ENCODE measurements at places on chromosomes 12 and 14.

DNA sequence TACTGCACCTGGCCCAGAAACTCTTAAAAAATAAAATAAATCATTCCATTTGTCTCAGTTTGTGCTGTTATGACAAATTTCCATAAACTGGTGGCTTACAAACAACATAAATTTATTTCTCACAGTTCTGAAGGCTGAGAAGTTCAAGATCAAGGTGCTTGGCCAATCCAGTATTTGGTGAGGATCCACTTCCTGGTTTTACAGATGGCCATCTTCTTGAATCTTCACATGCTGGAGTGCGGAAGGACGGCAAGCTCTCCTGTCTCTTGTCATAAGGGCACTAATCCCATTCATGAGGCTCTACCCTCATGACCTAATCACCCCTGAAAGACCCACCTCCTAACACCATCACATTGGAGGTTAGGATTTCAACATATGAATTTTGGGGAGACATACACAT is 29.9 kb upstream of the MYBPC1 start:
- no peak for DNase-seq

- DNase-seq: no peak
These were observed 47.7 kb upstream of the ERGIC2 start for GRCh38 chr12:29428633-29429032.

- peak; percentile 64 for DNase-seq
These were observed 28.1 kb upstream of the SINHCAF start for GRCh38 chr12:31353750-31354708.

GRCh38 chr12:29563636-29564035 is 66.2 kb upstream of the OVCH1 start:
- DNase-seq: no peak

DNA sequence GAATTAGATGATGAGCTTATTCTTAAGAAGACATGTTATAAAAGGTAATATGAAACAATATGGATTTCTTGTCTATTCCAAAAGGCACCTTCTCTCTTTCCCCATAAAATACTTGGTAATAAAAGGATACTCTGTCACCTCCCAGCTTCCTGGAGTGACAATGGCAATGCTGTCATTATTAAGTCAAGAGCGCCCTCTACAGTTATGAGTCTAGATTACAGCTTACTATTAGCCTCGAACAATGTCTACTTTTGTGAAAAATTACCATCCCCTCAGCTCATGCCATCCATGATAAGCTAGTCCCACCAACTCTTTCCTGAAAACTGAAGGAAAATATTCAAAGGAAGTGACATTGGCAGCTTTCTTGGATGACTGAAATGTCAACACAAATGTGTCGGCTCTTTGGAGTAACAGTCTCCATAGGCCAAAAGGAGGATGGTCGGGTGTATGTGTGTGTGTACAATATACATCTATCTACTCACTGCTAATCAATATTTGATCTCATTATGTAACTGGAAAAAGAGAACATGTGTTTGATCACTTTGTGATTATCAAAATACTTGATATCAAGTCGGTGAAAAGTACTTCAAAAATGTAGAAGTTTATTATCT is 48.7 kb upstream of the CDKN3 start:
- DNase-seq: peak; percentile 15

GRCh38 chr12:70367258-70368141 is 1.4 kb downstream of the KCNMB4 start:
- DNase-seq: no peak

GRCh38 chr12:57161491-57161890 is 14.1 kb upstream of the LRP1-AS start:
- no peak for DNase-seq

GRCh38 chr12:49054096-49054495 is 6.5 kb downstream of the KMT2D start:
- DNase-seq: no peak

GRCh38 chr14:60356386-60356785 is 107.4 kb downstream of the PPM1A start:
- no peak for DNase-seq

DNA sequence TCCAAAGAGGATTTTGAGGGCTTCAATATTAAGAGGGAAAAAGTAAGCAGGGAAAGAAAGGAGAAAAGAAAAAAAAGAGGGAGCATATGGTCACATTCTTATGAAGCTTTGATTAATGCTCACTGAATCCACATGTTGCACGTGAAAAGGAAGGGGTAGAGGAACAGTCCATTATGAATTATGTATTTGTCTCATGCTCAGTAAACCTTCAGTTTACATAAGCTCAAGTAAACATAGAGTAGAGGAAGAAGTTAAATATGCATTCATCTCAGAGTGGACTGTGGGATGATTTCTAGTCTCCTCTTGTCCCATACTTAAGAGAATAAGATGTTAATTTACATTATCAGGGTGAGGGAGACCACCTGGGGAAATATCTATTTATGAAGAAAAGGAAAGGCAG is 334.5 kb downstream of the IPO8 start:
- DNase-seq: peak; percentile 4

- DNase-seq: no peak
These were observed 87.9 kb upstream of the BCL11B start for GRCh38 chr14:99359906-99360305.

- DNase-seq: no peak
These were observed 44.5 kb downstream of the CORO1C start for GRCh38 chr12:108686780-108687179.

- no peak for DNase-seq
These were observed 296.0 kb downstream of the PCNX1 start for GRCh38 chr14:71203306-71203705.

GRCh38 chr14:26833621-26834176 is 235.9 kb upstream of the NOVA1 start:
- no peak for DNase-seq

DNA sequence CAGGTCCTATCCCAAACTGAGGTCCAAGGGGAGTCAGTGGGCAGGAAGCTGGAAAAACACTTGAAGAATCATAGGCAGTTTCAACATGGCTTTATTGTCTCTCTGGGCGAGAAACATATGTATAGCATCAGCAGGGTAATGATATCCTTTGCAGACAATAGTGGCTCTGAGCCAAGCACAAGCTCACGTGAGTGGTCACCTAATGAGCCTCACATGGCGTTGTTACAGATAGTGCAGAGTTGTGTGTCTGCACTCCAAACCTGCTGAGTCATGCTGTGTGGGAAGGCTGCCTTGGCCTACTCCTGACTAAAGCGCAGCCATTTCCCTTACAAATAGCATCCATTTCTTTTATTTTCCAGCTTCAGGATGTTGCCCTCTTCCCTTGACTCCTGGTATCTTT is 105.2 kb upstream of the SYT1 start:
- no peak for DNase-seq

GRCh38 chr12:12079291-12079690 is 8.6 kb downstream of the BCL2L14 start:
- DNase-seq: no peak

DNA sequence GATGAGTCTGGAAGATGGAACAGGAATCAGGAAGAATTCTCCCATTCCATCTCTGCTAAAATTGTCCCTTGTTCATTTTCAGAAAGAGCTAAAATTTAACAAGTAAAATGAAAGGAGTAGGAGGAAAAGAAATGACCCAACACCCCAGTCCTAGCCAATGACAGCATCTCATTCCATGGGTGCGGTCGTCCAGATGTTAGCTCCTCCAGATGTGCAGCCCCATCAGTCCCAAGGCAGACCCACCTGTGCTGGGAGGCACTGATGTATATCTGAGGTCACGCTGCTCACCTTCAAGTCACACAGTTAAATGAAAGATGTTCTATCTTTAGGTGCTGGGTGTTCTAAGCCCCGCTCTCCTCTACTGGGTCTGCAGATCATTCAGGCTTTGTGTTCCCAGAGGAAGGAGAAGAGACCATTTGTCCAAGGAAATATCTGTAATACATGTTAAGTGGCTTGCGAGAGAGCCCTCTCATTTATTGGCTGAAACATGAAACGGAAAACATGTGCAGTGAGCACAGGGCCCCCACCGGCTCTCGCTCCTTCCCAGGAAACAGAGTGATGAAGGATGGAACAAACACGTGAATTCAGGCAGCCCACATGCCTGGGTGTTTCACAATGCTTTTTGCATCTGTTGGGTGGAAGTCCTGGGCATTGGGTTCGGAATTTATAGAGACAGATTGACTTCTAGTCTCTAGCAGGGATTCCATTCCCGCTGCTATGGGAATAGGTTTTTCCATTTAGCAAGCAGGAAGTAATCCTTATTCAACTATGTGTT is 294.6 kb downstream of the NUAK1 start:
- DNase-seq: no peak

DNA sequence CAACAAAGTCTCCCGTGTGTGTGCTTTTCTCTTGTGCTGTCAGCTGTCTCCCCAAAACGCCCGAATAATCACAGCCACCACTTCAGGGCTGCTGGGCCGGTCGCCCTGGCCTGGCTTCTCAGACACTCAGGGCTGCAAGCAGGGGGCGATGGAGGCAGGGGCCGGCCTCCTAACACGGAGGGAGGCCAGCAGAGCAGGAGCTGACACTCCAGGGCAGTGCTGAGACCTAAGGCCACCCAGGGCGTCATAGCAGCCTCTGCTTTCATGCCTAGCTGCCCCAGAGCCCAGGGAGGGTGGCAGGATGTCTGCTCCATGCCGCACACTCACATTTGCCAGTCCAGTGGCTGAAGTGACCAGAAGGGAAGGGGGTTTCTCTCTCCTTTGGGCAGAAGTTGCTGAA is 25.6 kb downstream of the STX2 start:
- DNase-seq: no peak

DNA sequence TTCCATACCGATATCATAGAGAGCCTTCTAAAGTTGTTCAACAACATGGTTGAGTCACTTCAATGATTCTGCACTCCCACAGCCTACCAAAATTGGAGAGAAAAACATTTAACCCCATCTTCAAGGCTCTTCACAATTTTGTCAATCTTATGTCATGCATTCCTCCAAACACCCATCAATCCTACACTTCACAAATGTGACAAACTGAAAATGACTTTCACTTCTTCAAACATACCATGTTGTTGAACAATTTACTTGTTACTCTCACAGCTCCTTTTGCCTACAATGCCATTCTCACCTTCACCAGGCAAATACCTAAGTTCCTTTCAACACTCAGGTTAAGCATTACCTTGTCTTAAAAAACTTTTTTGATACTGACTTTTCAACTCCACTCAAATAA is 88.0 kb downstream of the OSBPL8 start:
- DNase-seq: no peak

GRCh38 chr14:53841109-53842099 is 115.2 kb downstream of the BMP4 start:
- DNase-seq: no peak

DNA sequence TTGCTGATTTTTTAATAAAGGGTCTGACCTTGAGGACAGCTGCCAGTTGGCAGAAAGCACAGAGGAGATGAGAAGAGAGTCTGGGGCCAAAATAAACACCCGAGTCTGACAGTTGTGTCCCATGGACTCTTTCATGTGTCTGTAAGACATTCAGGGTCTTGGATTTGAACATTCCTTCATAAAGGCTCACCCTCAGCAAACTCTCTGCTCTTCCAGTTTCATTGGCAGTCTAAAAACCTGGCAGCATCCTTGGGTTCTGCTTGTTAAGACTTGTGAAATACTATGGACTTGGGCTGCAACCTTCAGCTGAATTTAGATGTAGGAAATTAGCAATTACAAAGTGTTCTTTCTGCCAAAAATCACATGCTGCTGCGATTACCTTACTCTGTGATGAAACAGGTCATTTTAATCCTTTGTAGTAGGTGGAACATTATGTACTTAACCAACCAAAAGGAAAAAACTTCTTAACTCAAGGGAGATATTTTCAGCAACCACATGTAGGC is 32.0 kb upstream of the LMNTD1 start:
- no peak for DNase-seq

DNA sequence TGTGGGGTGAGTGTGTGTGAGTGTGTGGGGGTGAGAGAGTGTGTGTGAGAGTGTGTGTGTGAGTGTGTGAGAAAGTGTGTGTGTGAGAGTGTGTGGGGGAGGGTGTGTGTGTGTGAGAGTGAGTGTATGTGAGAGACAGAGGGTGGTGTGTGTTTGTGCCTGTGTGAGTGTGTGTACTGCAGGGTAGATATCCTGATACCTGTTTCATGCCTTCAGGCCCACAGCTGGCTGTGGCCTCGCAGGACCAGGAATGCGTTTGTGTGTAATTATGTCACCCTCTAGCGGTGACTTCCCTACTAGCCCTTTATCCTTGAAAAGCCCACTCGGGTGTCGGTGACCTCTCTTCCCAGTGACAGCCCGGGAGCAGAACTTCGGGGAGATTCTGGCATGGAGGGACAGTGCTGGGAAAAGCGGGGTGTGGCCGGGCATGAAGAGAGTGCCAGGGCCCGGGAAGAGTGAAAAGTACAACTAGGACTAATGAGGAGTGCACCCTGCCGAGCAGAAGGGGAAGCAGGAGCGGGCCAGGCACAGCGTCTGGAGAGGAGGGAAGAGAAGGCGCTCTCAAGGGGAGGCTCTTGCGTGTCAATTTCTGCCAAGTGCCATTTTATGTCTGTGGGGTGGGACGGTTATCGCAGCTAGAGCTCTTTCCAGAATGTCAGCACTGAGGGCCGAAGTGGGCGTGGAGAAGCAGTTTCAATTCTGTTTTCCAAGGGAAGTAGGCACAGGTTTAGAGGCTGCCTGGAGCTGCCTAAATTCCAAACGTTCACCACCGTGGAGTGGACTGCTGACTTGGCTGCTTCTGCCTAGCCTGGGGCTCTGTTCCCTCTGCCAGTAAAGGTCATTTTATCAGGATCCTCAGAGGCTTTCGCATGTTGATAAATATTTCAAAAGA is 11.0 kb upstream of the FBXL14 start:
- DNase-seq: peak; percentile 13

DNA sequence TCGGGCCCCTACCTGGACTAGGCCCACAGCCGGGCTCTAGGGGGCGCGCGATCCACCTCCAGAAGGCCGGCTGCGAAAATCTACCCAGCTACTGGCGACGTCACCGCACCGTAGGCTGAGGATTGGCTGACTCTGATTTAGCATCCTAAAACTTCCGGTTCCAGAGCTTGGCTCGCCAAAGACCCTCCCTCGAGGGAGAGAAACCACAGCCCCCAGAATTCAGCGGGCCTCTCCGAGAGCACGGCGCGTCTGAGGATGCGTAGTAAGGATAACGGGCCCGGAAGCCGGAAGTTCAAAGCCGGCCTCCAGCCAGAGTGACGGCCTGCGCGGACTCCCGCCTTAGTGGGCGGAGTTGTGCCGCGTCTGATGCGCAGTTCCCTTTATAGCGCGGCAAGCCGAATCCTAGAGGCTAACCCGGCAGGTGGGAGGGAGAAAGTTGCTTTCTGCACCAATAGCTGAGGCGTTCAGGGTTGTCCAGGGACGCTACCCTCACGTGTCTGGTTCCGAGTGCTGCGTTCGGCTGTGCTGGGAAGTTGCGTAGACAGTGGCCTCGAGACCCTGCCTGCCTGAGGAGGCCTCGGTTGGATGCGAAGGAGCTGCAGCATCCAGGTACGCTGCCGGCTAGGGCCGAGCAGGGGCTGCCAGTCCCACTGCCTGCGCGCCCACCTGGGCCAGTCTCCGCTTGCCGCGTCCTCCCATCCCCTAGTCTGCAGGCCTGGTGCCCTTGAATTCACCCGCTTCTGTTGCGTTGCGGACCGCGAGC is at the start of gene COX14:
COX14 (plus strand) TSS at position 544 of the 763 bp plus-strand sequence. CDS start 7,808 bp downstream, outside the sequence.
- peak; percentile 97 for DNase-seq

DNA sequence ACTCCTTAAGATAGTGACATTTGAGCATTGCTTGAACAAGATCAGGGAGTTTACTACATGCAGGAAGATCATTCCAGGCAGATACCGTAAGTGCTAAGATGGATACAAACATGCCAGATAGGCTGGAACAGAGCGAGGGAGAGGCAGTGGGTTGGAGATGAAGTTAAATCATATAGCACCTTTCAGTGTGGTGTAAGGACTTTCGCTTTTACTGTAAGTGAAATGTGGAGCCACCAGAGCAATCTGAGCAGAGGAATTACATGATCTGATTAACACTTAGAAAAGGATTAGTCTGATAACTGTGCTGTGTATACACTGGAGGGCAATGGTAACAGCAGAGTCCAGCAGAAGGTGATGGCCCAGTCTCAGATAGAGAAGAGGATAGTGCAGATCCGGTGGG is 163.0 kb upstream of the SSTR1 start:
- peak; percentile 53 for DNase-seq

All from NCI-H524 treated with DMSO at 0.1 percent for 48 hours (cell line).